ENCODE measurements at places on chromosomes 12 and 14.

DNA sequence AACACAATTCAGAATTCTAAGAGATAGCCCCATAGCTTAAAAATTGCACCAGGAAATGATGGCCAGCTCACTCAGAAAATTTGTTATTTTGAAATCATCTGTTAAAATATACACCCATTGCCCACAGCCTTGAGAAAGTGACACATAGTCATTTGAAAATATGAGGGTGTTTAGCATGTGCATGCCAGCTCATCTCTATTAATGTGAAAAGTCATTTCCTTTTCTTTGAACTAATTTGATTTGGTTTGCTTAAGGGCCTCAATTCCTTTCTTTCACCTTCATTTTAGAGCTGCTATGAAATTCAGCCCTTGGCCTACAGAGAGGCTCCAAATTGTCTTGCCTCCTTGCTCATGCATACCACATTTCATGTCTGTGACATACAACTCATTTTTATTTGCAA, 241.4 kb downstream of the PHLDA1 start:
- no peak for DNase-seq

DNA sequence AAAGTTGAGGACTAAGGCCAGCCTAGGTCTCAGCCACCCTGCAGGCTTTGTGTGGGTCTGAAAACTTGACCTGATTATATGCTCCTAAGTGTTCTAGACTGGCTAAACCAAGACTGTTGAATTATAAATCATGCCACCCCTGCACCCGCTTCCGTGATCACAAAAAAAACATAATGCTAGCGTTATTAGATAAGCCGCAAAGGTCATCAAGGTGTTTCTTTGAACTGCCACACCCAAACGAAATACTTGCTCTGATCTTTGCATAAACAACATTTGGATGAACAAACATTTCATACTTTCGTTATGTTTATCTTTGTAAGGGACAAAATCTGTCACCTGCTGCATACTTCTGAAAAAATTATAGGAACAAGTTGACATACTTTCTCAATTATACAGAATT, 2.5 kb downstream of the SMCO2 start:
- DNase-seq: no peak

GRCh38 chr12:32567296-32567674, 111.8 kb upstream of the DNM1L start:
- no peak for DNase-seq

- no peak for DNase-seq
Observed at GRCh38 chr14:74144789-74145188, 60.0 kb downstream of the LIN52 start.

GRCh38 chr14:94392510-94392935, 4.1 kb upstream of the SERPINA1 start:
- DNase-seq: no peak

GRCh38 chr12:115771065-115771464, 506.4 kb downstream of the MED13L start:
- no peak for DNase-seq

DNA sequence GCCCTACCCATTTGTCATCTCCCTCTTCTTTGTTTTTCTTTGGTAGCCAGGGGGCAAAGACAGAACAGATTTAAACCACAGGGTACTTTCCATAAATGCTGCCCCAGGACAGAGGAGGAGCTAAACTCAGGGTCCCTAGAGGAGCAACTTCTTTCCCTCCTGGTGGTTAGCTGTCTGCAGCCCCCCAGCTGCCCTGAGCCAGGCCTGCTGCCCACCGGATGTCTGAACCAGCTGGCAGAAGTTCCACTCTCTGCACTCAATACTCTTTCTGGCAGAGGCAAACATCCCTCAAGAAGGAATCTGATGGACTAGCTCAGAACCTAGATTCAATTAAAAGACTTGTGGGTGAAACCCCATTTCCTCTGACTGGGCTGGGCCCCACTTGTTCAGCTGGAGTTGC, 10.7 kb downstream of the VDR start:
- no peak for DNase-seq
